ENCODE measurements at places on chromosomes 6 and 20. TPM values are rescaled to one million over a fixed set of nuclear protein-coding genes. Genes with fewer than 3 reads are reported as not detected.

GRCh38 chr6:66717801-66718200 is 1010.8 kb upstream of the EYS start:
- DNase-seq: no peak
- no peak overlapping the region for H3K27ac ChIP-seq
- no peak overlapping the region for H3K4me3 ChIP-seq
- H3K36me3 ChIP-seq: no peaks in the 10 kb centered on the region

- H3K27me3 ChIP-seq: peaks cover 18% of the 10 kb centered on the region
- H3K4me3 ChIP-seq: no peak overlapping the region
- no peak for DNase-seq
- H3K27ac ChIP-seq: no peak overlapping the region
These were observed 3.2 kb downstream of the PNPLA1 start for GRCh38 chr6:36273067-36273466.

DNA sequence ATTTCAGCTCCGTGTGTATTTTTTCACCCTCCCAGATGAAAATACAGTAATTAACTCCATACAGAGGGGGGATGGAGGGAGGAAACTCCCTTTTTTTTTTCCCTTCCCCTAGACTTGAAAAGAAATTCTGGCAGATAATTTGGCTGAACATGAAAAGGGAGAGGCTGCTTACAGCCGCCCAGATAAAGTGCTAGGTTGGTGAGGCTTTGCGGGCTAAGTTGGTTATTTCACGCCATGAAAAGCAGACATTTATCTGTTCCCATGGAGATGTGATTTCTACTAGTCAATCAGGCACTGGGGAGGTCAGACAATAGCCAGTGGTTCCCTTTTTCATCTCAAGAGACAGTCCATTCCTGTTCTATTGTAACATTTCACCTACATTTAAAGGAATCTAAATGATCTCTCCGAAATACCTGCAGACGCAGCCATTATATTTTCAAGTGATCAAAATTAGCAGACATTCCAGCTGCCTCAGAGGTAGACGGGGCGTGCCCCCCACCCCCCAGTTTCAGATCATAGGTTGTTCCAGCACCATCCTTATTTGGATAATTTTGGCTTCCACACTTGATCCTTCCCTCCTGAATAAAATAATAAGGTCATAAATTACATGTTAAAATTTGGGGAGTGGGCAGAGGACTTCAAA is 143.9 kb upstream of the ZNF217 start:
- H3K27me3 ChIP-seq: no peaks in the 10 kb centered on the region
- no peak overlapping the region for H3K4me3 ChIP-seq
- H3K27ac ChIP-seq: no peak overlapping the region

DNA sequence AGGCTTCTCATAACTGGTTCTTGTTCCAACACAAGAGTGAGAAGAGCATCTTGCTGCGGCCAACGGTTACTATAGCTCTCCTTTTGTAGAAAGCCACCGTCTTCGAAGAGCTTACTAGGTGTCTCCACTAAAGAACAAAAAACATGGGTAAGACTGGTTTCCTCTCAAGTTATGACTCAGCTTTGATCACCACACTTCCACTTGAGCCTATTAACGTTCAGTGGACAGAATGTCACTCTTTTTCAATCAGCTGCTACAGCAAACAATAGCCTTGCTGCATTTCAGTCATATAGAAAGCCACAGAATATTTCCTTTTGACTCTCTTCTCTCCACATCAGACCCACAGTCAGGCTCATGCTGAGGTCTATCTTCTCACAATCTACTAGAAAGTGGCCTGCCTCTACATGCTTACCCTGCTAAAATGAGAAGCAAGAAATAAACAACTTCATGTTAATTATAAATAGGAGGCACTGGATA is 243.5 kb upstream of the PREP start:
- H3K4me3 ChIP-seq: no peak overlapping the region
- DNase-seq: no peak
- H3K36me3 ChIP-seq: no peaks in the 10 kb centered on the region
- no peaks in the 10 kb centered on the region for H3K27me3 ChIP-seq
- no peak overlapping the region for H3K27ac ChIP-seq
- peaks cover 25% of the 10 kb centered on the region for H3K4me1 ChIP-seq

DNA sequence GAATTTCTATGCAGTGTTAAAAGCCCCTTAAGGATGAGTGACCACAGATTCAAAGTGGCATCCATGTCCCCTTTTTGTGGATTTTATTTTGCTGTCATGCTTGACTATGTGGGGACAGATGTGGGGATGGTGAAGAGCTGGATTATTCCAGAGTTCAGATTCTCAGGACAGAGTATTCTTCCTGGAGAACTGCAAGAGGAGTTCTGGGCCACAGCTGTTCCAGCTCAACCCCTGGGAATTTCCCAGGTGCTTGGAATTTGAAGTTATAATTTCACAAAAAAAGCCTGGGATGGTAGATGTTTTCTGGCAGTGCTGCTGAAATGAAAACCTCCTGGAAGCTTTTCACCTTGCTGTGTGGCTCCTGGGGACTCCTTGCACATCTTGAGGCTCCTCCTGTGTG is 671.8 kb upstream of the MARCKS start:
- H3K4me3 ChIP-seq: no peak overlapping the region
- peak overlapping the region; percentile 32 for H3K27ac ChIP-seq
- DNase-seq: no peak
- H3K36me3 ChIP-seq: no peaks in the 10 kb centered on the region

DNA sequence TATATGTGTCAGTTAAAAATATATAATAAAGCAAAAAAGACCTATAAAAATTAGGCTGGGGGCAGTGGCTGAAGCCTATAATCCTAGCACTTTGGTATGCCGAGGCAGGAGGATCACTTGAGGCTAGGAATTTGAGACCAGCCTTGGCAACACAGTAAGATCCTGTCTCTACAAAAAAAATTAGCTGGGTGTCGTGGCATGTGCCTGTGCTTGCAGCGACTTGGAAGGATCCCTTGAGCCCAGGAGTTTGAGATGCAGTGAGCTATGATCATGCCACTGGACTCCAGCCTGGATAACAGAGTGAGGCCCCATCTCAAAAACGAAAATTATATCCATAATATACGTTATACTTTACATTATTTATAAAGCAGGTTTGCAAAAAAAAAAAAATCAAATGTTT is 20.7 kb downstream of the TRDN start:
- no peak overlapping the region for H3K4me3 ChIP-seq
- H3K4me1 ChIP-seq: no peaks in the 10 kb centered on the region
- no peaks in the 10 kb centered on the region for H3K27me3 ChIP-seq

DNA sequence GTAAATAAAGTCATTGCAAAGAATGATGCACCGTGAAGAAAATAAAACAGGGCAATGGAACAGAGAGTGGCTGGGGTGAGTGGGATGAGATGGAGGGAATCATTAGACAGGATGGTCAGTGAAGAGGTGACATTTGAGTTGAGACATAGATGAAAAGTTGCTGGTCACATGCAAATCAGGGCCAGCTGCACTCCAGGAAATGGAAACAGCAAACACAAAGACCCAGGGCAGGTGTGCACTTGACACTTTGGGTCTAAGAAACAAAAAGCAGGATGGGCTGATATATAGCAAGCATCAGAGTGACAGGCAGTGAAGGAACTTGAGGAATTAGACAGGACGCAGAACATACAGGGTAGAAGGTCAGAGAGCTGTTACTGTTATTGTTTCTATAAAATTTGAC is 171.5 kb upstream of the RIPOR2 start:
- peaks cover 1% of the 10 kb centered on the region for H3K4me1 ChIP-seq
- H3K4me3 ChIP-seq: no peak overlapping the region

DNA sequence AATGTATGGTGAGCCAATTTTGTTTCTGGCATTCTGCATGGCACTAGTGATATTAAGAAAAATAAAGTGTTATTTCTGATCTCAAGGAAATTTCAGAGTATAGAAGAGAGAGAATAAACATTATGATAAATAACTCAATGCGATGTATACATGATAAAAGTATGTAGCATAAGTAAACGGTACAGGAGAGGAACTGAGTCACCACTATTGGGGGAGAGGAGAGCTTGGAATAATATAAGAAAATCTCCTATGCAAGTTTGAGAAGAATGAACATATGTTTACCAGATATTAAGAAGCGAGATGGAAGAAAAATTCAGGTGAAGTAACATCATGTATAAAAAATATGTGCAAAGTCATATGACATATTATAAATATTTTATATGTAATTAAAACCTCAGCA is 1230.3 kb upstream of the CITED2 start:
- H3K27me3 ChIP-seq: no peaks in the 10 kb centered on the region
- no peak overlapping the region for H3K4me3 ChIP-seq
- DNase-seq: no peak

GRCh38 chr20:2254333-2254732 is 41.5 kb upstream of the TGM3 start:
- no peaks in the 10 kb centered on the region for H3K27me3 ChIP-seq
- no peak overlapping the region for H3K4me3 ChIP-seq
- H3K4me1 ChIP-seq: no peaks in the 10 kb centered on the region
- H3K36me3 ChIP-seq: no peaks in the 10 kb centered on the region
- no peak overlapping the region for H3K27ac ChIP-seq

DNA sequence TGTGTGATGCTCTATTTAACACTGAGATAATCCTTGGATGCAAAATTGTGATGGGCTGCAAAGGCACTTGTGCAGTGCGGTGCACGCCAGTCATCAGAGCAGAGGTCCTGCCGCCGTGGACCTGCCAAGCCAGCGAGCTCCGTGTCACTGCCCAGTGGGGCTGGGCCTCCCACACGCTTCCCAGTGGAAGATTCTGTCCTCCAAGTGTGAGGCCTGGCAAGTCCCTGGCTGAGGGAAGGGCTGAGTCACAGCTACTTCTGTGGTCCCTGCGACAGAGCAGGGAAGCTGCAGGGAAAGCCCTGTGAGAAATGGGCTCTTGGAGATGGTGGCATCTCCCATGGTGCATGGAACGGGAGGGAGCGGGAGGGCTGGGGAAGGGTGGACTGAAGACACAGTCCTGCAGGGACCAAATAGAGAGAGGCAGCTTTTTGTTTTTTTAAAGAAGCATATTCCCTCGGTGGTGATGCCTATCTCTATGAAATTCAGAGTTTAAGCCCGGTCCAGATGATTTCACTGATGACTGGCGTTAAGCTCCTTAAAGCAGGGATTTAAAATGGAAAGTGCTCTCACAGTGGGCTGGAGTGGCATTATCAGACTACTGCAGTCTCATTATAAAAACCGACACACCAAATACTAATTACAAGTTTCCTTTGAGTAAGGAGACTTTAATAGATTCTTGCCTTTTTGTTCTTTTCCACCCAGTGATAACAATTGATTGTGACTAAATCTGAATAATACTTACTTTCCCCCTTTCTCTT is 413.7 kb downstream of the QKI start:
- no peak overlapping the region for H3K4me3 ChIP-seq
- H3K27me3 ChIP-seq: no peaks in the 10 kb centered on the region
- no peaks in the 10 kb centered on the region for H3K36me3 ChIP-seq
- H3K4me1 ChIP-seq: no peaks in the 10 kb centered on the region
- no peak overlapping the region for H3K27ac ChIP-seq
- DNase-seq: no peak

- no peaks in the 10 kb centered on the region for H3K27me3 ChIP-seq
- H3K36me3 ChIP-seq: no peaks in the 10 kb centered on the region
- no peak overlapping the region for H3K4me3 ChIP-seq
- no peak for DNase-seq
- no peak overlapping the region for H3K27ac ChIP-seq
These were observed 53.4 kb downstream of the SEL1L2 start for GRCh38 chr20:13936781-13937576.

- H3K27me3 ChIP-seq: no peaks in the 10 kb centered on the region
- H3K27ac ChIP-seq: peak overlapping the region; percentile 69
- no peak overlapping the region for H3K4me3 ChIP-seq
- no peaks in the 10 kb centered on the region for H3K36me3 ChIP-seq
- no peaks in the 10 kb centered on the region for H3K4me1 ChIP-seq
These were observed 118.4 kb downstream of the MYLK4 start for GRCh38 chr6:2632368-2632767.

DNA sequence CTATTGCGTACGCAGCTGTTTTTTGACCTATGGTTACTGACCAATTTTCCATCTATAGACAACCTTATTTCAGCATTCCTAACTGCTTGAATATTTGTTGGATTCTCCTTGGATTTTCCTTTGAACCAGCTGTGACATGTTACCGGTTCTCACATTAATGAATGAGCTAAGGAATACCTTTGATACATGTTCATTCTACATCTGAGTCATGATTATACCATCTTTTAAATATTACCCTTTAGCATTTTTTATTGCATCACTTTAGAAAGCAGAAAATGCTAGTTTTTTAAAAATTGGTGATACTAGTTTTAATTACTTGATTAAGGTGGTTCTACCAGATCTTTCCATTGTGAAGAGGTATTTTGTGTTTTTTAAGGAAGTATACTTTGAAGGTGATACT is 1.9 kb upstream of the IGF2R start:
- H3K4me1 ChIP-seq: peaks cover 21% of the 10 kb centered on the region
- H3K36me3 ChIP-seq: no peaks in the 10 kb centered on the region
- DNase-seq: no peak
- no peaks in the 10 kb centered on the region for H3K27me3 ChIP-seq
- H3K4me3 ChIP-seq: no peak overlapping the region
- no peak overlapping the region for H3K27ac ChIP-seq

The GGT7 gene
- 9.6 TPM for total RNA-seq

The EPPIN gene
- total RNA-seq: not detected

The DDO gene
- total RNA-seq: 2.2 TPM

The ZNF335 gene
- 17.2 TPM for total RNA-seq
